ENCODE measurements at places on chromosomes 11 and 22.
A peak's percentile ranks its signal among the peaks of the same experiment; 100 is the strongest.

DNA sequence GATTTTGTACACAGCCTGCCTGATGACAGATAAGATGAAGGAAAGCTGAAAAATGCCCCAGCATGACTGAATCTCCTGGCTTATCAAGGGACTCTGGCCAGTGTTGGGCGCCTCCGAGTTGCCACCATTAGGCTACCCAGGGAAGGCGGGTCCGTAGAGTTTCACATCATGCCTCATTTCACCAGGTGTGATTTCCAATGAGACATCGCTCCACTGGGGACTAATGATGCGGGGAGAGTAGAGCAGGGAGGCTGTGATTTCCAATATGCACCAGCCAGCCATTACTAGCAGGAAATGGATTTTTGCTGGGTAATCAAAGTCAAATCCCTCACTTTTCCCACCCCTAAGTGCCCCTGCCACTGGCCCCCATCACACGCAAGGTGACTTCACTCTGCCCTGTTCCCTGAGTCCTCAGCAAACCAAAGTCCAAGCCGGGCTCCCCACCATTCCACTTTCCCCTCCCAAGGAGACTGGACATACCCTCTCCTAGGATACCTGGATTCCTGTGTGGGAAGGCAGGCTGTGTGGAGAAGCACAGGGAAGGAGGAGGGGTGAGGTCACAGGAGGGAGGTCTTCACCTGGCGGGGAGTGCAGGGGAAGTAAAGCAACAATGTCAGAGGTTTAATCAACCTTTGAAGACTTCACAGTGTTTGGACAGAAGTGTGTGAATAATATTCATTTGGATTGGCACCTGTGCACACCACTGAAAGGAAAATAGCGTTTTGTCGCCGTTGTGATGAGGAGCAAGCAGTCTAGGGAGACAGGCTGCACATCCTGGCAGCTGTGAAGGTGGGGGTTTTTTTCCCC, 613.3 kb upstream of the CADM1 start:
- DNase-seq, result no peak

DNA sequence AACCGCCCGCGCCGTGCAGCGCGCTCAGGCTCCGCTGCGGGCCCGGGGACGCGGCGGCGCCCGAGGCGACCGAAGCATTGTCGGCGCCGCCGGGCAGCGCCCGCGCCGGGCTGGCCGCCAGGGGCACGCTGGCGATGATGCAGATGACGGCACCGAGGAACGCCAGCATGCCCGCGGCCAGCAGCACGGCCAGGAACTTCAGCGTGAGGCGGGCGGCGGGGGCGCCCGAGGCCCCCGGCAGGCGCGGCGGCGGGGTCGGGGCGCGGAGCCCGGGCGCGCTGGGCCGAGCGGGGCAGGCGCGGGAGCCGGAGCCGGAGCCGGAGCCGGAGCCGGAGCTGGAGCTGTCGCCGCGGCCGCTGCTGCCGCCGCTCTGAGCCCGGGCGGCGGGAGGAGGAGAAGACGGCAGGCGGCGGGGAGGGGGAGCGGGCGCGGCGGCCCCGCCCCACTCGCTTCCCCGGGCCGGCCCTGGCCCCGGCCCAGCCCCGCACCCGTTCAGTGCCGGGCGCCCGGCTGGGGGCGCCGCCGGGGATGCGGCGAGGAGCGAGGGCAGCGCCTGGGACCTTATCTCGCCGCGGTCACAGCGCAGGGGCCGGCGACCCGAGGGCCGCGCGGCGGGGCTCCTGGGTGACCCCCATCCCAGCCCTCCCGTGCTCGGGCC, at the start of gene NPTXR:
NPTXR (minus strand) TSS at position 372 of the 658 bp plus-strand sequence.
- DNase-seq, result no peak

- DNase-seq, result no peak
Observed at GRCh38 chr11:88115828-88116755, 59.2 kb downstream of the RAB38 start.

DNA sequence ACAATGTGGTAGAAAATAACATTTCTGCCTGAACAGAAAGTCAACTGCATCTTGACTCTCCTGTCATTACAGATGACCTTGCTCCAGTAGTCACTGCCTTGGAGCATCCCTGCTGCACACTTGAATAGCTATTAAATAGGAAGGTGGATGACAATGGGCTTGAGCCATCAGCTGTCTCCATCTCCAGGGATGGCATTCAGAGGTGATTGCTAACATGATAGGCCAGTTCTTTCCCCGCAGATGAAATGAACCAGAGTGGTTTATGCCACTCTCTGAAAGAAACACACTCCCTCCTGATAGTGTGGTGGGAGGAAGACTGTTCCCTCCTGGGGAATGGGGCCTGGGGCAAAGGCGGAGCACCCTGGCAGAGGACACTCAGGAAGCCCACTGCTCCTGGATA, 57.1 kb upstream of the OLFML1 start:
- no peak for DNase-seq

- DNase-seq, result peak; percentile 13
Observed at GRCh38 chr11:118882491-118882890, 1.2 kb upstream of the CXCR5 start.

DNA sequence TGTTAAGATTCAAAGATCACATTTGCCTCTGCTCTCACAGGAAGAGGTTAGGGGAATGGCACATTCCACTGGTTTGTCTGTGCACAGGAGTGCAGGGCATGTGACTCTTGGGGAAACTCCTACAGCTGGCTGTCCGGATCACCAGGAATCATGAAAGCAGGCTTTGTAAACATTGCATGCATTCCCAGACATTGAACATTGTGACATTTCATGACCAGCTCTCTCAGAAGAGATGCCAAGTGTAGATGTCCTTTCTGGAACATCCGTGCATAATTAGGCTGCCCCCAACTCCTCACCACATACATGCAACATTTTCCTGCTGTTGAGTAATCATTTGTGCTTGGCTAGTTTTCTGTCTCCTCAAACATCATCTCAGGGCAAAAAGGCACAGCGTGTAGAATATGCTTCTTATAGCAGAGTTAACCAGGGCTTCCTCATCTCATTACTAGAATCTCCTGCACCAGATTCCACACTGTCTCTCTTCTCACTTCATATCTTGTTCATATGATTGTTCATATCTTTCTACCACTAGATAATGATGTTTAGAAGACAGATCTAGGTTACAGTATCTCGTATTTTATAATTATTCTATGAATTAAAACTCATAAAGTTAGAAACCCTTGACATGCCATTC, 694.7 kb downstream of the NTM start:
- DNase-seq, result no peak

DNA sequence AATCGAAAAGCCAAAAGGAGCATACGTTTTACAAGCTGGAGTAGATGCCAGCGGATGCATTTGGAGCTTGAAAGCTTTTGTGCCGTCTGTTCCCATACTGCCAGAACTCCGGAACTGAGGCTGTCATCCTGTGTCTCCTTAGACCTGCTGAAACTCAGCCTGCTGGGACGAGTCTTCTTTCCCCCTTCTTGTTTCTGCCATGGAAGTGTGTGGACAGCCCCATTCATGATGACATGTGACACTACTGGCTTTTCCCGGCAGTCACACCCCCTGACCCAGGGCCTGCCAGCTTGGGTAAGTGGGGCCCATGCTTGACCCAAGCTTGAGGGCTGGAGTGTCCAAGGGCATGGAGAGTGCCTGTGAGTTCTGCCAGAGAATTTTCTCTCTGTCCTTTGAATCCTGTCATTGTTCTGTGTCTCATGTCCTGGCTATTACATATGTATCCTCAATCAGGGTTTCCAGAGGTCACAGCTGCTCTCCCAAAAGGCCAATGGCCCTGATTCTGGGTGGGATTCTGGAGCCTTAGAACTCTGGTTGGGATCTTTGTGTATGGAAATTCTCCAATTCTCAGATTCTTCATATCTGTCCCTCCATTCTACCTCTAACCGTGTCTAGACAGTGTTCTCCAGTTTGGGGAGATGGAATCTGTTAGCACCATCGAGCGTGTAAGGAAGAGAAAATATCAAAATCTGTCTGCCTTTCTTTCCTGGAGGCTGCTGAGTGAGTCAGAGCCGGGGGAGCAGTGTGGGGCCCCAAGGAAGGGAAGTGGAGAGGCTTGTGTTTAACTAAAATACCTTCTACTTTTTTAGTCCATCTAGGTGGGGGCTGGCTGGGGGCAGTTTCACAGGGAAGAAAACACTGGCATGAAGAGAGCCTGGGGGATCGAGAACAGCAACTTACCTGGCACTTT, 73.2 kb downstream of the KIAA1671 start:
- peak; percentile 36 for DNase-seq

GRCh38 chr22:45863981-45864751, 112.8 kb downstream of the WNT7B start:
- peak; percentile 45 for DNase-seq

GRCh38 chr11:133506023-133506422, 26.3 kb downstream of the OPCML start:
- no peak for DNase-seq

DNA sequence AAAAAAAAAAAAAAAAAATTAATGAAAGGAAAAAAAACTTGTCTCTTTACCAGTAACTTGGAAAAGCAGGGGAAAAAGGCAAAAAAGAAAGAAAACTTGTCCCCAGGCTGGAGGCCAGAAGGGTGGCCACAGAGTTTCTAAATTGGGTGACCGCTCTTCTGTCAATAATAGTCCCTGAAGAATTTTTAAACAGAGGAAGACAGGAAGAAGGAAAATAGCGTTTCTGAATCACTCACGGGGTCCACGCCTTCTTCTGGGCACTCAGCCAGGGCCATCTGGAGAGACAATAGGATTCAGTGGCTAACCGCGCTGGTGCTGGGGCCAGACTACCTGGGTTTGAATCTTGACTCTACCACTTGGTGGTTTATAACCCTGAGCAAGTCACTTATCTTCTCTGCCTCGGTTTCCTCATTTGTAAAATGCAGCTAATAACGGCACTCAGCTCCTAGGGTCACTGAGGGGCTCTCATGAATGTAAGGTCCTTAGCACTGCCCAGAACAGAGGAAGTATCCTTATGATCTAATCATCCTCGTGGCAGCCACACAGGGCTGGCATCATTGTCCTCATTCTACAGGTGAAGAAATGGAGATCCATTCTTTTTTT, 7.0 kb downstream of the C11orf86 start:
- peak; percentile 47 for DNase-seq

GRCh38 chr11:75888416-75888815, 73.4 kb downstream of the UVRAG start:
- no peak for DNase-seq

DNA sequence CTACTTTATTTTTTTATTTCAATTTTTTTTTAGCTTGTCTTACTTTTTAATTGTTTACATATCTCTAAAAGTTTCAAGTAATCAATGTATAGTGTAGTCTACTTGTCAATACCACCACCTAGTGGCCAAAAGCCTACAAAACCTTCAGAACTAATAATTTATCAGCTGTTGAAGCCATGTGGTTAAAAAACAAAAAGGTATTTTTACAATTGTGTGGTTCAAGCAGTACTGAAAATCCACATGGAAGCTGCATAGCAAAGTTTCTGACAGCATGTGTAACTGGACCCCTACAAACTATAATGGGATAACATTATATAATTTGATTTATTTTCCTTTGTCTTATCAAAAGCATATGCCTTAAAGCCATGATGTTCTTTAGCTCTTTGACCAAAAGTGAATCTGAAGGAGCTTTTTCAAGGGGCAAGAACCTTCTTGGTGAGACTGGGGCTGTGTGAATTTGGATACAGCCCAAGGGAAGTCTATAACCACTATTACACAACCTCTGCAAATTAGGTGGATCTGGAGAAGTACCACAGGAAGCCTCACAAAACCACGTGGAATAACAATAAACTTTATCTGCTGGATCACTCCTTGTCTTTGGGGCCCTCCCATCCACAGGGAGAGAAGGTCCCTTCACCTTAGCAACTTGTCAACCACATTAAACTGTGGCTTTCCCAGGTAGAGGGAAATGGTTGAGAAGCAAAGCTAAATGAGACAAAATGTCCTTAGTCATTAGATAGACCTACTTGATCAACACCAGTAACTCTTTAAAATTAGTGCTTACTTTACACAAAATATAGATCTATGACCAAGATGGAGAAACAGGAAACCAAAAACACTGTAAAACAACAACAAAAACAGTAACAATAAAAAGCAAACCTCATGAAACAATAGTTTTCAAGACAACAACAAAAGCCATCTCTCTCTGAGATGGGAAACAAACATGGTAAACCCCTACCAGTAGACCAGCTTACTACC, 9.9 kb downstream of the NARS2 start:
- no peak for DNase-seq

GRCh38 chr22:37412495-37413250, 14.6 kb downstream of the ELFN2 start:
- no peak for DNase-seq

- DNase-seq, result no peak
Observed at GRCh38 chr11:86952221-86952875, 2.8 kb downstream of the FZD4 start.

DNA sequence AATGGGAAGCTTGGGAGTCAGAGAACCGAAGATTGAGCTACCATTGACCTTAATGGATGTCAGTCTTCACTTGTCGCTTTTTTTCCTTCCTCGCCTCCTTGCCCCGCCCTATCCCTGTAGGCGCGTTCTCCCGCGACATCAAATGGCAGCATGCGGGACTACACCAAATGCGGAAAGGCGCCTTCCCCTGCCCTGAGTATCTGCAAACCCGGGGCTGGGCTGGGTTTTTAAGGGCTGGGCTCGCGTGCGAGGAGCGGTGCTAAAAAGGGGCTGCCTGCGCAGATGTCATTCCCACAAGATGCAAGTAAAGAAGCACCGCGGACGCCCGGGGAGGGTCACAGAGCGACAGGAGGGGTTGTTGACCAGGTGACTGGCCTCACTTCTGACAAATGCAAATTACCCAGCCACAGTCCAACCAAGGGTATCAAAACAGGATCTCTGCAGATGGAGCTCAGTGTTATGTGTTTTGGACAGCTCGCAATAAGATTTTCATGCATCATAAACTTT, 4.7 kb upstream of the FAM111B start:
- no peak for DNase-seq

GRCh38 chr11:120031156-120031555, 106.8 kb downstream of the TRIM29 start:
- no peak for DNase-seq

GRCh38 chr22:44448271-44448830, 49.7 kb downstream of the RTL6 start:
- DNase-seq, result no peak

GRCh38 chr11:65187971-65188461, 6.3 kb downstream of the CAPN1 start:
- no peak for DNase-seq

GRCh38 chr11:80240245-80240644, 799.4 kb upstream of the TENM4 start:
- no peak for DNase-seq

- no peak for DNase-seq
Observed at GRCh38 chr11:73838443-73839122, 38.1 kb downstream of the COA4 start.

- peak; percentile 33 for DNase-seq
Observed at GRCh38 chr11:74870485-74870884, 78.4 kb downstream of the XRRA1 start.

GRCh38 chr11:8440649-8441048, 153.4 kb downstream of the STK33 start:
- DNase-seq, result no peak

- DNase-seq, result peak; percentile 36
Observed at GRCh38 chr11:120235024-120235628, 4.8 kb upstream of the POU2F3 start.

All from GDM1 (cell line).